ENCODE measurements at places on chromosomes 13 and 19.

DNA sequence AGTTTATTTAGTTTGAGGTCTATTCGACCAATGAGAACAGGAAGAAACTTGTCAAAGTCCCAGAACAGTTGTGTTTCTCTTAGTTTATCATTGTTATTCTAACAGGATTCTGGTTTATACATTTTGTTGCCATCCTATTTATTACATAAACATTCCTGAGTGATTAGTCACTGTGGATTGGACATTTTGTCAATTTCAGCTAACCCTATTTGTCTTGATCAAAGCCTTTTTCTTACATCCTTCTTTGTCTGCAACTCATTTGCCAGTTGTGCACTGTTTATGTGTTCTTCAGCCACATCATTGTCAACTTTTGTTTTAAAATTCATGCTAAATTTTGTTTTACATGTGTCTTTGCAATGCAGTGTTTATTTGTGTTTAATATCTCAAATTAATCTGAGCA is 886.0 kb upstream of the SLC10A2 start:
- no peak overlapping the region for H3K27ac ChIP-seq
- no peaks in the 10 kb centered on the region for H3K4me1 ChIP-seq
- no peak for DNase-seq
- H3K27me3 ChIP-seq: no peaks in the 10 kb centered on the region
- no peaks in the 10 kb centered on the region for H3K36me3 ChIP-seq
- no peak overlapping the region for H3K4me3 ChIP-seq

DNA sequence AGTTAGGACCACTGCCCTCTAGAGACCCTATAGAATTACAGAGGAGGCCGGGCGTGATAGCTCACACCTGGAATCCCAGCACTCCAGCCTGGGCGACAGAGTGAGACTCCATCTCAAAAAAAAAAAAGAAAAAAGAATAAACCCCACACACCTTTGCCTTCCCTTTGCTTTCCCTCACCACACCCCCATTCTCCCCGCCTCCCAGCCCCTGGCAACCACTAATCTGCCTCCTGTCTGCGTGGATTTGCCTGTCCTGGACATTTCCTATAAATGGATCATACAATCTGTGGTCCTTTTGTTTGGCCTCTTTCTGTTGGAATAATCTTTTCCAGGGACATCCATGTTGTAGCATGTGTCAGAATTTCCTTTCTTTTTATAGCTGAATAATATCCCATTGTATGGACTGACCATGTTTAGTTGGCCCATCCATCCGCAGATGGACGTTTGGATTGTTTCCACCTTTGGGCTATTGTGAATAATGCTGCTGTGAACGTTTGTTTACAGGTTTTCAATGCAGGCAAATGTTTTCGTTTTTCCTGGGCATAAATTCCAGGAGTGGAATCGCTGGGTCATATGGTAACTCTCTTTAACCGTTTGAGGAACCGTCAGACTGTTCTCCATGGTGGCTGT is 15.3 kb downstream of the NACC1 start:
- no peak overlapping the region for H3K4me3 ChIP-seq
- H3K27me3 ChIP-seq: no peaks in the 10 kb centered on the region
- no peak for DNase-seq
- peaks cover 20% of the 10 kb centered on the region for H3K4me1 ChIP-seq
- H3K36me3 ChIP-seq: peaks cover 35% of the 10 kb centered on the region

GRCh38 chr13:95485045-95485517 is 67.4 kb upstream of the CLDN10 start:
- no peaks in the 10 kb centered on the region for H3K27me3 ChIP-seq
- no peak overlapping the region for H3K4me3 ChIP-seq
- DNase-seq: no peak
- H3K4me1 ChIP-seq: peaks cover 6% of the 10 kb centered on the region

DNA sequence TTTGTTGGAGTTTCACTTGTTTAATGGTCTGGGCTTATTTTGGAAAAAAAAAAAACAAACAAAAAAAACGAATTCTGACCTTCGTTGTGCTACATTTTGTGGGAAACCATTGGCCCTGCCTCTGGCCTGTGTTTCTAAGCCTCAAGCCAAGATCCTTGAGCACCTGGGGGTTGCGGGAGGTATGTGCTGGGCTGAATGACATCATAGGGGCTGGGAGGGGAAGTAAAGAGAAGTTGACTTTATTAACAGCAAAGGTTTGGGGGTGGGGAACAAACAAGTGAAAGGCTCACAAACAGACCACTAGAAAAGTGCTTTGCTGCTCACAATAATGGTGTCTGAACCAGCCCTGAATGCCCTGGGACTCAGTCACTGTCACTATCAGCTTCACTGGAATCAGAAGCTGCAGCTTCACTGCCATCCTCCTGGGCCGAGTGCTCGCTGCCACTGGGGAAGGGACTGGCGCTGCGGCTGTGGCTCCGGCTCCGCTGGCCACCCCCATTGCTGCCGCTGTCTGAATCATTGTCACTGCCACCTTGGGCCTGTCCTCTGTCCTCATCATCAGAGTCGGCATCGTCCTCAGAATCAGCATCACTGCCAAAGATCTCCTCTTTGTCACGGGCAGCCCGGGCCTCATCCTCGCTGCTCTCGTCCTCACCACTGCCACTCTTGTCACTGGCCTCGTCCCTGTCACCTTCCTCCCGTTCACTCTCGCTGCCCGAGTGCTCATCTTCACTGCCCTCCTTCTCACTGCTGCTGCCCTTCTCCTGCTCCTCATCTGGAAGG is 5.1 kb downstream of the PAF1 start:
- H3K4me3 ChIP-seq: no peak overlapping the region
- DNase-seq: no peak
- H3K27me3 ChIP-seq: no peaks in the 10 kb centered on the region
- H3K27ac ChIP-seq: no peak overlapping the region
